ENCODE measurements at places on chromosomes 7 and 10.

GRCh38 chr7:139441961-139442360 is 41.5 kb downstream of the KLRG2 start:
- DNase-seq: peak; percentile 82

DNA sequence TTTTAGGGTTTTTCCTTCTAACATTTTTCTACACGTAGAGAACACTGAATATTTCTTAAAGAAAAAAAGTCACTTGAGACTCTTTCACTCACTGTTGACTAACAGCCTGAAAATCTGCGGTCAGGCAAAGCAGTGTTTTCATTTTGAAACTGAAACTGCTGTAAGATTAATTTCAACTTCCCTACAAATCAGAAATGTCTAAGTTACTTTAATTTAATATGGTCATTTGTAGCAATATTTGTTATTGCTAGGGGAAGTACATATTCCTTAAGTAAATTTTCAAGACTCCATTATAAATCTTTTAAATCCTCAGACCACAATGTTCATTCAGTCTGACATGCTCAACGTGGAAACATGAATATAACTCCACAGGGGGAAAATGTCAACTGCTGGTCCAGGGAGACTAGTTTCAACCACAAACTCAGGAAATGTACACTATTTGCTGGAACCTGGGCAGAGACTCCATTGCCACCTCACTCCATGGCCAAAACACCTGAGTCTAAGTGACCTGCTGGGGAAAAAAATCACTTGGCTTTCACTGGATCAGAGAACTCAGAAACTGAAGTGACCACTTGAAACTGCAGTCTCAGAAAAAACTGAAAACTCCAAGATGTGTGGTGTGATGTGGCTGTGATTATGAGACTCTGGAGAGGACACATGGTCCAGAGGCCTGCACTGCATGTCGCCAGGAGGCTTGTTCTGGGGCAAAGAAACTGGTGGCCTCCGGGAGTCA is 161.2 kb downstream of the TAX1BP1 start:
- no peak for DNase-seq

DNA sequence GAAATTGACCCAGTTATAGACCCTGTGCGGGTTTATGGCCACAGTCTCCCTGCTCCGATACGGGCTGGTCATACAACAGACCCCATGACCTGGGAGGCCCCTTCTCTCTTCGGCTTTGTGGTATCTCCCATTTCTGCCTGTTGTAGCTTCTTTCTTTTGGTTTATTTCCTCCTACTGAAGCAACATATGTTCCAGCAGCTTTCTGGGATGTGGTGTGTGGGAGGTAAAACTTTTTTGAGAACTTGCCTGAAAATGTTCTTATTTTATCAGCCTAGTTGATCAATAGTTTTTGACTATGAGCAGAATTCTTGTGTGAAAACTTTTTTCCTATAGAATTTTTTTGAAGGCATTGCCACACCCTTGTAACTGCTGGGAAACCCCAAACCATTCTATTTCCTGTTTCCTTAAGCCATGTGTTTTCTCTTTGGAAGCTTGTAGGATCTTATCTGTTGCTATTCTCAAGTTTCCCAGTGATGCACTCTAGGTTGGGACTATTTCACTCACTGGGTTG is 80.0 kb downstream of the DAGLB start:
- DNase-seq: no peak

- DNase-seq: no peak
Measured at GRCh38 chr10:89351780-89352597, 24.2 kb downstream of the IFIT3 start.

GRCh38 chr7:37550872-37551271 is 102.2 kb upstream of the ELMO1 start:
- DNase-seq: no peak

DNA sequence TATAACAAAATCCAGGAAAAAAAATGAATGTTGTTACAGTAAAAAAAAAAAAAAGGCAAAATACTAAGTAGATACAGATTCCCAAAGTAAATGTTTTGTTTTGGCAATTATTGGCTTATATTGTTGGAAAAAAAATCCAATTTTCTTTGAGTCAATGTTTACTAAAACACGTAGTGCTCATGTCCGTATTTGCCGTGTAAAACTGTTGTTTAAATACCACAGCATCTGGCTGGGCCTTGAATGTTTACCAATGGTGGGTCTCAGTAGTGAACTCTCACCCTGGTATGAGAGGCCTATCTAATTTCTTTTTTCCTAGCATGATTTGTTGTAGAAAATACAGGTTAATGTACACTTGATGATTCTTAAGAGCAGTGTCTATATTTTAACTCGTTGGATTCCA is 41.4 kb upstream of the SLC26A5 start:
- DNase-seq: no peak
